ENCODE measurements at places on chromosomes 12 and 14. TPM values are rescaled to one million over a fixed set of nuclear protein-coding genes. Genes with fewer than 3 reads are reported as not detected.

The KDM5A gene
- total RNA-seq = 71.2 TPM

The TMTC2 gene
- total RNA-seq = 10.1 TPM

The SIX6 gene
- not detected for total RNA-seq

The AGAP2 gene
- total RNA-seq = 0.11 TPM

The LDHB gene
- total RNA-seq = 900 TPM

The ACSM4 gene
- total RNA-seq = not detected

The SERPINA1 gene
- total RNA-seq = not detected

The TEAD4 gene
- 26.2 TPM for total RNA-seq

The RAB5B gene
- total RNA-seq = 35.2 TPM

The SLCO1B1 gene
- not detected for total RNA-seq

The PRH2 gene
- not detected for total RNA-seq

The AQP2 gene
- not detected for total RNA-seq

The IKBIP gene
- total RNA-seq = 49.6 TPM

The ERBB3 gene
- total RNA-seq = 0.11 TPM

The TMPRSS12 gene
- not detected for total RNA-seq

The ETFBKMT gene
- 2.7 TPM for total RNA-seq

Measured in pulmonary artery endothelial cell (primary cell).